ENCODE measurements at places on chromosomes 5 and 9. TPM values are rescaled to one million over a fixed set of nuclear protein-coding genes. Genes with fewer than 3 reads are reported as not detected.

Gene SPATA24
- 6.4 TPM for total RNA-seq

Gene TMEM250
- total RNA-seq: 23.3 TPM

Gene ST6GALNAC6
- total RNA-seq: 47.5 TPM

Gene KIF12
- not detected for total RNA-seq

Gene ST8SIA4
- total RNA-seq: 105 TPM

Gene F12
- total RNA-seq: 0.31 TPM

Gene NUP155
- 37.2 TPM for total RNA-seq

Gene SCGB3A2
- total RNA-seq: not detected

Gene NTNG2
- 2.1 TPM for total RNA-seq

Gene SLC36A2
- total RNA-seq: not detected

Gene TRIM7
- 0.32 TPM for total RNA-seq

Gene IFNK
- total RNA-seq: not detected

Gene SLC1A1
- 1.4 TPM for total RNA-seq

Gene DENND1A
- 25.2 TPM for total RNA-seq

Gene RELL2
- total RNA-seq: 16.8 TPM

Gene TMEM174
- total RNA-seq: not detected

Gene ACOT12
- not detected for total RNA-seq

Gene VCP
- total RNA-seq: 274 TPM

Gene GRM6
- total RNA-seq: not detected

Gene SLC4A9
- not detected for total RNA-seq

Gene SPINK1
- not detected for total RNA-seq

Gene TMEM252
- not detected for total RNA-seq

Gene FBP2
- total RNA-seq: not detected

Gene FAM221B
- not detected for total RNA-seq

Gene ANKRD31
- total RNA-seq: 0.13 TPM

Gene ZBED3
- 3.5 TPM for total RNA-seq

Gene FOXD4L3
- not detected for total RNA-seq

Gene CER1
- total RNA-seq: not detected

Gene BTF3
- total RNA-seq: 753 TPM

Gene PGM5
- total RNA-seq: not detected

Gene GABRA1
- total RNA-seq: not detected

Gene CCNJL
- total RNA-seq: 0.09 TPM

Gene SLC45A2
- total RNA-seq: not detected

Gene CBY3
- total RNA-seq: not detected

Gene TAF1L
- total RNA-seq: not detected

Gene GARIN3
- not detected for total RNA-seq

Gene UAP1L1
- total RNA-seq: 17.2 TPM

Gene PRSS3
- not detected for total RNA-seq

Gene SREK1IP1
- 21.7 TPM for total RNA-seq

Gene DCTN4
- 49.8 TPM for total RNA-seq

Gene ZNF454
- total RNA-seq: not detected

Gene TSPAN17
- total RNA-seq: 20.7 TPM

Gene ZFP2
- total RNA-seq: 0.44 TPM

Gene LEAP2
- 3.3 TPM for total RNA-seq

Gene NSA2
- total RNA-seq: 132 TPM

Gene NR6A1
- 3.1 TPM for total RNA-seq

Gene SLC24A2
- not detected for total RNA-seq

Gene SHISAL2B
- total RNA-seq: not detected

Gene WNK2
- 0.24 TPM for total RNA-seq

Gene SPATA6L
- not detected for total RNA-seq
